ENCODE measurements at places on chromosomes 4 and X. TPM values are rescaled to one million over a fixed set of nuclear protein-coding genes. Genes with fewer than 3 reads are reported as not detected.

DNA sequence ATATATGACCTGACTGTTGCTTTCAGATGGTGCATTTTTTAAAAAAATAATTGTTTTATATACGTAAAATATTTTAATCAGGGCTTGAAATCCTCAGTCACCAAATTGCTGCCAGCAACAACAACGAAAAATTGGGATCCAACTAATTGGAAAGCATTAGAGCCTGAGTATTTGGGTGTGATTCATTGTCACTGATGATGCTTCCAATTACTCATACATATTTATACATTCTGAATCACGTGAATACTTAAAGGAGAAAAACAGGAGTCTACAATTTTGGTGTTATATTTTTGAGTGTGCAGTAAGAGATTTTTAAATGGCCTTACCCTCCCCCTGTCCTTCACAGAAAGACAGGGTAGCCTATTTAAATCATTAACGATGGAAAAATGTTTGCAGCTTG is 765.6 kb upstream of the TENM3 start:
- no peaks in the 10 kb centered on the region for H3K36me3 ChIP-seq
- no peak for DNase-seq
- H3K4me3 ChIP-seq, result no peak overlapping the region
- no peaks in the 10 kb centered on the region for H3K27me3 ChIP-seq
- H3K27ac ChIP-seq, result no peak overlapping the region
- H3K4me1 ChIP-seq, result no peaks in the 10 kb centered on the region

The NIPAL1 gene
- total RNA-seq, result 3.4 TPM

GRCh38 chrX:11960031-11960430 is 178.2 kb upstream of the FRMPD4 start:
- no peak for DNase-seq
- H3K4me3 ChIP-seq, result no peak overlapping the region
- H3K27ac ChIP-seq, result no peak overlapping the region
- no peaks in the 10 kb centered on the region for H3K4me1 ChIP-seq
- no peaks in the 10 kb centered on the region for H3K27me3 ChIP-seq
- H3K36me3 ChIP-seq, result no peaks in the 10 kb centered on the region

DNA sequence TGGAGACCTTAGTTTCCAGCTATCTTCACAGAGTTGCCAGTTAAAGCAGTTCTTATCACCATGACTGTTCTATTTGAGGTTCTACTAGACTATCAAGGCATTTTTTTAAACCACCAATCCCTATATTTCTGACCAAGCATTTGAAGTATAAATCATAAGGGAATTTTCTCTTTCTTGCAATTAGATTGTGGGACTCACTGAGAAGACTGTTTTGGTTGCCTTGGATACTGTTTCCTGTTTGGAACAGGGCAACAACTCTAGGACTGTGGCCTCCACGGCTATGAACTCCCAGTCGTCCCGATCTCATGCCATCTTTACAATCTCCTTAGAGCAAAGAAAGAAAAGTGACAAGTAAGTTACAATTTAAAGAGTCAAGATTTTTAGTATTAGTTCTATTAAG is 11.8 kb downstream of the KIF4A start:
- no peak overlapping the region for H3K4me3 ChIP-seq
- no peak overlapping the region for H3K27ac ChIP-seq
- no peak for DNase-seq
- no peaks in the 10 kb centered on the region for H3K4me1 ChIP-seq

DNA sequence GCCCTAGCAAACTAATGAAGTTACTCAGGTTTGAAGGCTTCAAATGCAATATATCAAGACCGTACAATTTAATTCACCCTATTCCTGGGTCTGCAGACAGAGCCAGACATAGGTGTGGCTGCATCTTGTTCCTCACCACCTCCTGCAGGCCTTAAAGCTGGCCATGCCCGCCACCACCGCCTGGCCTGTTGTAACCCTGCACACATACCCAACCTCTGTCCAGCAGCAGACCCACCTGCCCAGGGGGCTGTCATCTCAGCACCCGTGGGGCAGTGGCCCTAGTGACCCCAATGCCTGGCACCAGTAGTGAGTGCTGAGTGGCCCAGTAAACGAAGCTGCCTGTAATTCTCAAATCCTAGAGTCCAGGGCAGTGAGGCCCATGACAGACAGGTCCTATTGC is 40.7 kb downstream of the ZBTB49 start:
- H3K27me3 ChIP-seq, result no peaks in the 10 kb centered on the region
- no peaks in the 10 kb centered on the region for H3K36me3 ChIP-seq
- no peak overlapping the region for H3K4me3 ChIP-seq
- H3K4me1 ChIP-seq, result no peaks in the 10 kb centered on the region
- no peak overlapping the region for H3K27ac ChIP-seq
